ENCODE measurements at places on chromosomes 2 and 18. TPM values are rescaled to one million over a fixed set of nuclear protein-coding genes. Genes with fewer than 3 reads are reported as not detected.

Gene C2orf81
- 1.1 TPM for total RNA-seq

Gene TTC32
- total RNA-seq: 31.2 TPM

Gene POTEC
- 0.09 TPM for total RNA-seq

Gene RTN4
- 362 TPM for total RNA-seq

Gene DCDC2C
- total RNA-seq: not detected

Gene GPR55
- not detected for total RNA-seq

Gene CHRNA1
- not detected for total RNA-seq

Gene LGALSL
- total RNA-seq: 24.8 TPM

Gene WDR75
- 79.7 TPM for total RNA-seq

Gene CLEC4F
- not detected for total RNA-seq

Gene SOX11
- 146 TPM for total RNA-seq

Gene ZNF892
- total RNA-seq: 30.4 TPM

Gene SPEG
- 11.3 TPM for total RNA-seq

Gene MAL
- not detected for total RNA-seq

Gene CABLES1
- 7.0 TPM for total RNA-seq

Gene ITGAV
- 60.7 TPM for total RNA-seq

Gene RAPGEF4
- total RNA-seq: 45.1 TPM

Gene LYPD6B
- total RNA-seq: 0.91 TPM

Gene EVA1A
- 0.36 TPM for total RNA-seq

Gene CROCC2
- total RNA-seq: not detected

Measured in cerebellum (tissue), 4 donors.